GM10248 (cell line): ENCODE measurements at places on chromosomes 3 and 15.

DNA sequence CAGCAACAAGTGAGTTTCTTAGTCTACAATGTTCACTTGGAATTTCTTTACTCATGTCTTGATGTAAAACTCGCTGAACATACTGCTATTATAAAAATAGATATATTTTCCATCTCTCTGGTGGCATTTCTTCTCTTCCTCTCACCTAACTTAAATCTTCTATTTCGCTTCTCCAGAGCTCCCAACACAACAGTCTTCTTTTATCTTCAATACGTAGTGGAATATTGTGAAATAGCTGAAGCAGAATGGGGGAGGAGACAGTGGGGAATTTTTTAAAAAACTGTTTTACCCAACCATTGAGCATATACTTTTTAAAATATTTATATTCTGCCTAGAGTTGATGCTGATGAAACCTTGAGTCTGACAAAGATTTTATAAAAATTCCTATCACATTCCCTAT is 548.5 kb downstream of the RBMS3 start:
- no peak for DNase-seq

DNA sequence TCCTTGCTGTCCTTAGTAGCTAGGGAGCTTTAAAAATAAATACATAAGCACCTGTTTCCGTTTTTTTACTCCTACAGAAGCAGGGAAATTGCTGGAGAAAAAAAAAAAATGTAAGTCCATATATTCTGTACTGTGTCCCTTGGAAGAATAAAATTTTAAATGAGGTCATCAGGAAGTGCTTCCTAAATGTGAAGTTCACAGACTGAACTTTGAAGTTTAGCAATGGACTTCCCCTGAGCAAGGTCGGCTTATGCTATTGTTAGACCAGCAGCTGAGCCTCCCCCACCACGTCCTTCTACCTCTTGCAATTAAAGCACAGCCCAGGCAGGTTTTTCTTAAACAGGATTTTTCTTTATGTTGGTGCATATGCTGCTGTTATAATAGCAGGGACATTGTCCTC is 26.3 kb downstream of the LIPC start:
- DNase-seq, result peak; percentile 55

- DNase-seq, result no peak
Measured at GRCh38 chr3:32758375-32758753, 59.4 kb upstream of the TRIM71 start.

GRCh38 chr15:81723113-81723651 is 322.6 kb downstream of the MEX3B start:
- DNase-seq, result no peak

DNA sequence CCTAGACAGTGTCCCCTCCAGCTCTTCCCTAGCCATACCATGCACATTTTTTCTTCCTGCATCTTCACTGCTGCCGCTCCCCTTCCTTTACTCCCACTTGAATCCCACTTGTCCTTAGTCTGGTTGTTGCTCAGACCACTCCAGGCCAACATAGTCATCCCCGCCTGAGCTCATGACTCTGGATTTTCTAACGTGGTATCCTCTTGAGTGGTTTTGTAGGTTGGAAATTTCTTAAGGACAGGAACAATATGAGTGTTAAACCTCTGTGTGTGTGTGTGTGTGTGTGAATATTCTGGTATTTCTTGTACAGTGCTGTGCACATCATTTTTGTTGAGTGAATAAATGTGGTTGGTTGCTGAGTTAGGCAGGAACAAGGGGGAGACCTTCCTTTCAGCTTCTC is 3.1 kb downstream of the BAHD1 start:
- DNase-seq, result no peak

GRCh38 chr15:56307180-56307579 is 58.0 kb upstream of the TEX9 start:
- DNase-seq, result no peak

- DNase-seq, result no peak
Measured at GRCh38 chr3:169842960-169843359, 26.8 kb downstream of the LRRC31 start.

DNA sequence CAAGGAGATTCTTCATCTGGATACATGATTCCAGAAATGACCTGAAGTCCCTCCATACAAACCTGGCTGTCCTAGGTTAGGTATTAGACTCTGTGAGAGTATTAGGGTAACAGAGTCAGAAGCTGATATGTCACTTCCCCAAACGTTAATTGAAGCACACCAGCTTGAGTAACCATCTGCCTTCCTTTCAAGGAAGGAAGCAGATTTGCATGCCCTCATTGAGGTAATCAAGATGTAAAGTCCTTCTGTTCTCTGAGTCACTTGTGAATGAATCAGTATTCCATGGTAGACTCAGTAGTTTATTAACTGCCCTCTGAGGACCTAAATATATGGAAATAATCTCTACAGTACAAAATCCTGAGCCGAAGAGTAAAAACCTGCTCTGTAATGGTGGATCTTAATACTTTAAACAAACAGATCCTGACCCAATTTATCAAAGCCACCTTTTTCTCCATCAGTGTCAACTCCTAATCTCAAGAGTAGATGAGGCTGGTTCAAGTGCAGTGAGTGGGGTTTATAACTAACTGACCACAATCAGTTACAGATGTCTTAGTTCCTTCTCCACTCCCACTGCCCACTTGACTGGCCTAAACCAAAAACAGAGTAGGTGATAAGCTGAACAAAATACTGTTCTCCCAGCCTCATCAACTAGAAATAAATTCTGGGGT is 246.2 kb upstream of the CHRM5 start:
- no peak for DNase-seq

GRCh38 chr3:134092208-134092701 is 62.5 kb upstream of the SLCO2A1 start:
- DNase-seq, result no peak

DNA sequence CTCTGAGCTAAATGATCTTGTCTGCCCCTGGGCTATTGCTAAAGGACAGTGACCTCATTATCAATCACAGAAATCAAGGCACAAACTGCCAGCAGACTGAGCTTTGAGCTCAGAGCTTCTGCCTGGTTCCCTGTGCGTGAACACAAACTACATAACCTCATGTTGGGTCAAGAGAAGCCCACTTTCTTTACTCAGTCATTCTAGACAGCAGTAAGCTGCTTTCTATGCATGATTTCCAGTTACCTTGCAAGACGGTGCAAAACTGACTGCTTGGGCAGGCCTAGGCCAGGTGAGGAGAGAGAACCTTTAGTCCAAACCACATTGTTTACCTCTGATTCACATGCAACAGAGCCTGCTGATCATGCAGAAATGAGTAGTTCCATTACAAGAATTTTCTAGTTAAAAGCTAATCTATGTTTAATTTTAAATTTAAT is 75.1 kb downstream of the ARRDC4 start:
- no peak for DNase-seq

GRCh38 chr15:49424954-49425353 is 1.9 kb downstream of the FGF7 start:
- DNase-seq, result no peak

- no peak for DNase-seq
Measured at GRCh38 chr3:127106053-127106452, 86.9 kb upstream of the PRR23E start.

GRCh38 chr3:122397201-122397600 is 13.2 kb downstream of the FAM162A start:
- DNase-seq, result no peak
